Fibroblast of skin of back (primary cell): ENCODE measurements at places on chromosomes 13 and 19.

- no peak for DNase-seq
Measured at GRCh38 chr19:44744871-44745332, 3.6 kb upstream of the BCL3 start.

DNA sequence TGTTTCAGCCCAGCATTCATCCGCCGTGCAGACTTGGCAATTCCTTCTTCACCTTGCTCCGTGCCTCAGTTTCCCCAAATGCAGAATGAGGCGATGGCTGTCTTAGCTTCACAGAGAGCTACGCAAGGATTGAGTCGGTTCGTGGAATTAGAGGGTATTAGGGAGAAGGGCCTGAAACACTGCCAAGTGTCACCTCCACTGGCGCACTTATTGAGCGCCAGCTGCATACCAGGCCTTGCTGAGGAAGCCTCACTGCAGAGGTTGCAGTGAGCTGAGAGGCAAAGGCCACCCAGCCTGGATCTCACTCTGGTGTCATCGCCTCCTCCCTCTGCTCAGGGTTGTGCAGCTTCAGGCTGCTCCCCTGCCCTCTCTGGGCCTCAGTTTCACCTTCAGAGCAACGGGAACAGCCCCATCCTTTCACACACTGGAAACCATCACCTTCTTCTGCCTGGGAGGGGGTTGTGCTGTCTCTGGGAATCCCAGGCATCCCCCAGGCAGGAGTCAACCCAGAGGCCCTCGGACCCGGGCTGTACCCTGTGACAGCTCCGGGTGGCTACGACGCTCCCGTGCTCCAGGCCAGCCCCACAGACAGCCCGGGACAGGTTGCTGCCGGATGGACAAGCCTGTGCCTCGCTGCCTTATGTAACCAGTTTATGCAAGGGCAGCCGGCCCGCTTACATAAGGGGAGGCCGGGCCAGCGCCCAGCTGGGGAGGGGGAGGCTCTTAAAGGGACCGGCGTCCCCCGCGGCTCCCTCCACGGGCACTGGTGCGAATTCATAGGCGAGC lies 31.9 kb downstream of the NFIC start:
- no peak for DNase-seq

- peak; percentile 26 for DNase-seq
Measured at GRCh38 chr19:6318772-6319171, 14.6 kb downstream of the ACER1 start.

DNA sequence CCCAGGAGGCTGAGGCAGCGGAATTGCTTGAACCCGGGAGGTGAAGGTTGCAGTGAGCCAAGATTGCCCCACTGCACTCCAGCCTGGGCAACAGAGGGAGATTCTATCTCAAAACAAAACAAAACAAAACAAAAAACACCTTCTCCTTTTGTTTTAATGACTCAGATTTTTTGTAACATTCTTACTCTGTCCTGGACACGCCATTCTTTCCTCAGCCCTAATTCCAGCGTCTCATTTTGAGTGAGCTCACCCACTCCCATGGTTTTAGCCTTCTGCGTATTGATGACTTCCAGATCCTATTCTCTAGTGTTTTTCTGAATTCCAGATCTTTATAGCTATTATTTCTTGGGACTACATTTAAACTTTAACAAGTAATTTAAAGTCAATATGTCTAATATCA lies 326.3 kb downstream of the MYO16 start:
- DNase-seq: no peak

DNA sequence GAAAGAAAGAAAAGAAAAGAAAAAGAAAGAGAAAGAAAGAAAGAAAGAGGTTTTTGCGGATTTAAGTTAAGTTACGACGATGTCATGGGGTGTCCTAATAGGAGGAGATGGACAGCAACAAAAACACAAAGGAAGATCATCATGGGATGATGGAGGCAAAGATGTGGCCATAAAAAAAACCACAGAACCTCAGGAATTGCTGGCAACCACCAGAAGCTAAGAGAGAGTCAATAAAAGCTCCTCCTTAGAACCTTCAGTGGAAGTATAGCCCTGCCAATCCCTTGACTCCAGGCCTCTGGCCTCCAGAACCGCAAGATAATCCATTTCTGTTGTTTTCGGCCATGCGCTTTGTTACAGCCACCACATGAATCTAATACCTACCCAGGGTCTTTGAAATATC lies 11.5 kb downstream of the PLEKHA4 start:
- DNase-seq: no peak

DNA sequence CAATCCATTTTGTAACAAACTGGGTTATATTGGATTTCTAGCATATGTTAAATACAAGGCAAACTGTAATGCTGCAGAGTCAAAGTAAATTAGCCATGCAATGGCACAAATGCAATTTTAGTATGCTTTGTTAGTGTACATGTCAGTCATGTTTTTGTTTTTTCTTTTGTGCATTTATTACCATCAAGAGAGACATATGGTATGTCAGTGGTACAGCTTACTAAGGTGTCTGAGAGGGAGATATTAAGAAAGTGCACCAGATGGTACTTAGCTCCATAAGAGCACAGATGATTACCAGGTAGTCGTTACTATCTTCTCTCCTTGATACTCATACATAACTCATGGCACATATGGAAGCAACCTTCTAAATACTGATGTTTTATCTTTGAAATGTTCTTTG lies 550.3 kb downstream of the GPC5 start:
- DNase-seq: no peak

DNA sequence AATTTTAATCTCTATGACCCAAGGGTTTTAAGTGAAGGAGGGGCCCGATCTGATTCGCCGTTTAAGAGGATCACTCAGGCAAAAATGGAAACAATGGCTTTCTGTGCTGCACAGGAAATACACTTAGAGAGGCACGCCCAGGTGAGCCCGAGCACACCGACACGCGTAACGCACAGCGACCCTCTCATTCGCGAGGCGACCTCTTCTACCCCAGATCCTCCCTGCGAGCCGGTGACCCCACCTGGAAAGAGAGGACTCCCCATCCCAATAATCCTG lies 216 bp downstream of the SH2D3A start:
- no peak for DNase-seq

DNA sequence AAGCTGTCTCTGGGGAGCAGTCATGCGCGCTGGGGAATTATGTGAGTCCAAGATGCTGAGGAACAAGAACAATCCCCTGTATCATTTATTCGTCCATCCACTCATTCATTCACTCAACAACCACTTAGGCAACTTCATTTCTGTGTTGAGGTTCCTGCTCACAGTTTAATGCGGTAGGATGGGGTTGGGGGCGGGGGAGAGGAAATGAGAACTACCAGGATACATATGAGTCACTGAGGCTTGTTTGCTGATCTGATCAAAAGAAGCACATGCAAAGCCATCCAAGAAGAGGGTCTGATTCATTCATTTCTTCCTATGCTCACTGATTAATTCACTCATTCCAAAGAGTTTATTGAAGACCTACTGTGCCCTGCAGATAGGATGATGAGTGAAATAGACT lies 20.9 kb downstream of the ZNF536 start:
- peak; percentile 53 for DNase-seq

- DNase-seq: no peak
Measured at GRCh38 chr19:6654347-6655310, 15.3 kb downstream of the TNFSF14 start.

DNA sequence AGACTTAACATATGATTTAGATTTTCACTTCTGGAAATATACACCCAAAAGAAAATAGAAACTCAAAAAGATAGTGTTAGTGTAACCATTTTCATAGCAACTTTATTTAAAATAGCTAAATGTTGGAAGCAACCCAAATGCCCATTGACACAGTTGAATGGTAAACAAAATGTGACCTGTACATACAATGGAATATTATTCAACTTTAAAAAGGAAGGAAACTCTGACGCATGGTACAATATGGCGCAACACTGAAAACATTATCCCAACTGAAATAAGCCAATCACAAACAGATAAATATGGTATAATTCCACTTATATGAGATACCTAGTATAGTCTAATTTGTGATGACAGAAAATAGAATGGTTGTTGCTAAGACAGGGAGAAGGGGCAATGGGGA lies 1456.1 kb upstream of the MIR17HG start:
- no peak for DNase-seq

DNA sequence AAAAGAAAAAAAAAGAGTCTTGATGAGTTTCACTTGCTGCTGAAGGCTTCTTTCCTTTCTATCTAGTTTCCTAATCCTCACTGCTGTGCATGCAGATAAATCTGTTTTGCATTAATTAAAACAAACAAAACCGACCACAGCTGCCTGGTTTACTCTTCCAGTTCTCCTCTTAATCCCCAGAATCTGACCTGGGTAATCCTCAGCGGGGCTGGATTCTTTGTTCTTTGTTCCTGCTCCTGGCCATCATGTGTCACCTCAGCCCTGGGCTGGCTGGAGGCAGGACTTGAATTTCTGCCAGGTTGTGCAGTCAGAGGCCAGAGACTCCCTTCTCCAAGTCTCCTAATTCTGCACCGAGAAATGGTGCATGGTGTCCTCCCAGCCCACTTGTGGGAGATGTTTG lies 52.2 kb upstream of the CYP4F8 start:
- no peak for DNase-seq

DNA sequence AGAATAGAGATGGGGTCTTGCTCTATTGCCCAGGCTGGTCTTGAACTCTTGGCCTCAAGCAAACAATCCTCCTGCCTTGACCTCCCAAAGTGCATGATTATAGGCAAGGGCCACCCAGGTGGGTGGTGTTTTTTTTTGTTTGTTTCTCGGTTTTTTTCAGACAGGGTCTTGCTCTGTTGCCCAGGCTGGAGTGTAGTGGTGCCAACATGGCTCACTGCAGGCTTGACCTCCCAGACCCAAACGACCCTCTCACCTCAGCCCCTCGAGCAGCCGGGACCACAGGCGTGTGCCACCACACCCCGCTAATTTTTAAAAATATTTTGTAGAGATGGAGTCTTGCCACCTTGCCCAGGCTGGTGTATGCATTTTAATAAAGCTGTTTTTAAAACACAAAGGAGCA lies 14.9 kb downstream of the GRTP1 start:
- no peak for DNase-seq

DNA sequence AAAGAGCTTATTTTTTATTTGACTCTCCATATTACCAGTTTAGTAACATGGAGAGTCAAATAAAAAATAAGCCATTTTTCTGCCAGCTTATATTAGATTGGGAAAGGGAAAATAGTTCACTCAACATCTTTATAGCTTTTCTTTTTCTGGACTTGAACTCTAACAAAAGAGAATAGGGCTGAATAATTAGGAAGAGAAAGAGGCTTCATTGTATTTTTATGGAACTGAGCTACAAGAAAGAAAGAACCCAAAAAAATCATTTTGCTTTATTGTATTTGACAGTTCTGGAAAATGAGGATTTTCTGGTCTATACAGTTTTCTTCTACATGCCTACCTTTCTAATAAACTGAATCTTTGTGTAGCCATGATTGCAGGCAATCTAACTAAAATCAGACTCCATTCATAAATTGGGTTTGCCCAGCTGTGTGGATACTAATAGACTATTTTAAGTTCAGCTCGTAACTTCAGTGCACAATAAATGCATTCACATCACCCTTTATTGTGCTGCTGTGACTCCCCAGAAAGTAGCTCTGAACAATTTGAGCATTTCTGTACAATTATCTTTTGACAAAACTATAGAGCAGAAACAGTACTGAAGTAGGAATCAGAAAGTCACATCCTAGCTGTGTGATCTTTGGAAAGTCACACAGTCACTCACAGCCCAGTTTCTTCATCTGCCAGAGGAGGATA lies 115.3 kb downstream of the STOML3 start:
- DNase-seq: no peak

DNA sequence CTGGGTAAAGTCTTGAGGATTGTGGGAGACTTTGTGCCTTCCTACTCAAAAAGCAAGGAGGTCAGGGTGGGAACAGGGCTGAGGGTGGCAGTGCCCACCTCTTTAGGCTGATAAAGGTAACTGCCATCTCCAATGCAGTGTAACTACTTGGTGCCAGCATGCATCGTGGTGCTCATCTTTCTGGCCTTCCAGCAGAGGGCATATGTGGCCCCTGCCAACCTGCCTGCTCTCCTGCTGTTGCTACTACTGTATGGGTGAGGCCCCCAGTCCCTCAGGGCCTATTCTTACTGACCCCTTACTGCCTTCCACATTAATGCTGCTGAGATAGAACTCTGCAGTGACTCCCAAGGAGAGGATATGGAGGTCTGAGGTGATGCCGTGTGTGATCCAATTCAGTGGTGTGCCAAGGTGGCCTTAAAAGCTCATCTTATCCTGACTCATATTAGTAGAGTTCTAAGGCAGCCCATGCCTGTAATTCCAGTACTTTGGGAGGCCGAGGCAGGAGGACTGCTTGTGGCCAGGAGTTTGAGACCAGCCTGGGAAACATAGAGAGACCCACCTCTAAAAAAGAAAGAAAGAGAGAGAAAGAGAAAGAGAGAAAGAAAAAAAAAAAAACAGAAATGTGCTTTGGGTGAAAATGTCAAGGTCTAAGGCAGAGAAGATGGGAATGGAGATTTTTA lies 9.7 kb upstream of the ARHGAP45 start:
- peak; percentile 54 for DNase-seq

DNA sequence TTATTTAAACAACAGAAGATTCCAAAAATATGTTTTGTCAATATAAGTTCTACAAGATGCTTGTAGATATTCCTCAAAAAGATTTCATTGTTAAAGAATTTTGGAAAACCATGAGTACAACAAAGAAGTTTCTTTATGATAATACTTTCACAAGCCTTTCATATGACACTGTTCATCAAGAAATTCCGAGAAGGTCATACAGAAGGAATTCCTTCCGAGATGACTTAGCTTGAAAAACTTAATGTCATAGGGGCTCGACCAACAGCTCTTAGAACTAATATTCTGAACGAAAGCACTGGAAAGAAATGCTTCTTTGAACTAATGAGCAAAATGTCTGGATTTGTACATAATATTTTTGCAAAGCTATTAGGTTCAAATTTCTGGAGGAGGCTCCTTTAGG lies 403.4 kb downstream of the KLF5 start:
- peak; percentile 71 for DNase-seq

GRCh38 chr13:92354583-92354982 lies 872.0 kb upstream of the GPC6 start:
- peak; percentile 12 for DNase-seq

DNA sequence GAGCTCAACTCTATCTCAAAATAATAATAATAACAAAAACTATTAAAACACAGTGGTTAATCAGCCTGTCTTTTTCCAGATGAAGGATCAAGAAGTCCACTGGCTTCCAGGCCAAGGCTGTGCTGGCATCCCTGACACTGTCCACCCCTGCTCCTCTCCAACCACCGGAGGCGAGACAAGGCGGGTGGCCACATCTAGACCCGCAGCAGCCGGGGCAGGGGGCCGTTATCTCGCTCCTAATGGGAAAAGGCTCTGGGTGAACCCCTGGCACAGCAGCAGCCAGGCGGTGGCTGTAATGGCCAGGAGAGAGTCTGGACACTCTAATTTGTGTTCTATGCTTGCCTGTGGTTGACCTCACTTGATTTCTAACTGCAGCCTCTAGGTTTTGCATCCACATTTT lies 158.0 kb upstream of the SOX1 start:
- DNase-seq: no peak

GRCh38 chr19:1163934-1164683 lies 10.0 kb downstream of the SBNO2 start:
- DNase-seq: no peak

DNA sequence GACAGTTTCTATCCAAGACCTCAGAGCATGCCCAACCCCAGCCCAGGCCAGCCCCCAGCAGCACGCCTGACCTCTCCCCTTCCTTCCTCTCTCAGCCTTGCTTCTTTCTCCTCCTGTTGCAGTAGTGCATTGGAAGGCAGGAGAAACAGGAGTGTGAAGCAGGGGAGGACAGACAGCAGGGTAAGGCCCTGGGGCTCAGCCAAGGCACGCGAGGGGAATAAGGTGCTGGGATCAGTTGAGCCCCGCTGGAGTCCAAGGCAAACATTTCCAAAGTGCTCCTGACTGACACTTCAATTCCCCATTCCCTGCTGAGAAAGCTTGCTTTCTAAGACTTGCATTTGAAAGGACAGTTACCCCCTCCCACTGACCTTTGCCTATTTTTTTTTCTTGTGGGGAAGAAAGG lies 73.1 kb upstream of the OLFM4 start:
- DNase-seq: no peak
